Erythroblast (primary cell): ENCODE measurements at places on chromosomes 6 and 20.

DNA sequence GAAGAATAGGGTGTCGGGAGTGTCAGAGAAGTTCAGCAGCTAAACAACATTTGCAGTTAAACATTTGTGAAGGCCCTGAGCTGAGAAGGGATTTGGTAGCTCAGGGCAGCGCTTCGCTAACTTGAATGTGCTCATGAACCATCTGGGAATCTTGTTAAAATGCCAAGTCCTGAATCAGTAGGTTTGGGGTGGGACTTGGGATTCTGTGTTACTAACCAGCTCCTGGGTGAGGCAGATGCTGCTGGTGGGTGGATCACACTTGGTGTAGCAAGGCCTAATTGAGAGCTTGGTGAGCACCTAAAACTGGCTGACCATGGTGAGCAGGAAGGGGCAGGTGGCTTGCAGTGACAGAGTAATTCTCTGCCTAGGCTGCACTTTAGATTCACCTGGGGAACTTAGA lies 5.9 kb downstream of the PTPRA start:
- no peak for DNase-seq

- DNase-seq, result no peak
Observed at GRCh38 chr6:139722530-139722929, 348.1 kb upstream of the CITED2 start.

GRCh38 chr20:33693741-33694638 lies 7.8 kb upstream of the E2F1 start:
- no peak for DNase-seq

DNA sequence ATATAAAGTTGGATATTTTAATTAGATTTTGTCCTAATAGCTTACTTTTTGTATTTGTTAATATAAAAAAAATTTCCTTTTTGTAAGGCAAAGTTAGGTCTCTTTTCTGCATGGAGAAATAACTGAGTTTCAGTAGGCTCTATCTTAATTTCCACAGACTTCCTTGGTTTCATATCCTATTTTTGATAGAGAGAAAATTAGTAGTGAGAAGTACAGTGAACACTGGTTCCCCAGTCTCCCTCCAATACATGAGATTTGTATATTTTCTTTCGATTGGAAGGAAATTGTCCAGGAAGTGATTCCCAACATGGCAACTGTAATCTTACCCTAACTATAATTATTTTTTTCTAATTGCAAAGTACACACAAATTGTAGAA lies 26.4 kb downstream of the TRIM27 start:
- DNase-seq, result no peak

- no peak for DNase-seq
Observed at GRCh38 chr6:21426841-21427490, 166.6 kb upstream of the SOX4 start.

- peak; percentile 47 for DNase-seq
Observed at GRCh38 chr6:39029156-39030011, 19.2 kb upstream of the GLP1R start.

GRCh38 chr6:151482290-151482689 lies 11.5 kb upstream of the CCDC170 start:
- no peak for DNase-seq

GRCh38 chr6:19479551-19479950 lies 357.6 kb upstream of the ID4 start:
- no peak for DNase-seq

- DNase-seq, result no peak
Observed at GRCh38 chr6:16178351-16178750, 49.5 kb downstream of the MYLIP start.

DNA sequence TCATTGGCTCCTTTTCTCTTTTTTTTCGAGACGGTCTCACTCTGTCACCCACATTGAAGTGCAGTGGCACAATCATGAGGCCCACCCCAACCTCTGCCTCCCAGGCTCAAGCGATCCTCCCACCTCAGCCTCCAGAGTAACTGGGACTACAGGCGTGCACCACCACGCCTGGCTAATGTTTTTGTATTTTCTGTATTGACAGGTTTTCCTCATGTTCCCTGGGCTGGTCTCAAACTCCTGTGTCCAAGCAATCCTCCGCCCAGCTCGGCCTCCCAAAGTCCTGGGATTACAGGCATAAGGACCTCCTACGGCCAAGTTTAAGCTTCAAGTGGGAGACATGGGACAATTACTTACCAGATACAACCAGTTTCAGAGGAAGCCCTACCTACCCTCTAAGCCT lies 9.4 kb upstream of the POU5F1 start:
- DNase-seq, result no peak

GRCh38 chr6:158688860-158689259 lies 39.0 kb downstream of the SYTL3 start:
- no peak for DNase-seq

DNA sequence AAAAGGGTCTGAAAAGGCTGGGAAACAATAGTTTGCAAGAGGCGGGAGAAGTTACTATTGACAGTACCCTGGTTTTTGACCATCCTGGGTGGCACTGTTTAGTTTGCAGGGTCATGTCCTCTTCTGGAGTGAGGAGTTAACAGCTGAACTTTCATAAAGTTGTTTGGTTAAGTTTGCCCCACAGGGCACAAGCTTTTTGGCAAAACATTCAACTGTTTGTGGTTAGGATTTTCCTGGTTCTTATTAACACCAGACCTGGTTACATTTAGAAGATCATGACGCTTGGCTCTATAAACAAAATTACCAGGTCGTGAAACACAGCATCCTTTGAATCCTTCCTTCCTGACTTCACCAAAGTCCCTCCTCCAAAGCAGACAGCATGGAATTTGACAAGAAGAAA lies 106.1 kb downstream of the RIN2 start:
- DNase-seq, result no peak

- DNase-seq, result no peak
Observed at GRCh38 chr20:17622086-17622850, 52.4 kb downstream of the DSTN start.

GRCh38 chr6:11767978-11768756 lies 10.4 kb downstream of the ADTRP start:
- no peak for DNase-seq

GRCh38 chr20:10447028-10447427 lies 11.9 kb downstream of the SLX4IP start:
- peak; percentile 71 for DNase-seq

DNA sequence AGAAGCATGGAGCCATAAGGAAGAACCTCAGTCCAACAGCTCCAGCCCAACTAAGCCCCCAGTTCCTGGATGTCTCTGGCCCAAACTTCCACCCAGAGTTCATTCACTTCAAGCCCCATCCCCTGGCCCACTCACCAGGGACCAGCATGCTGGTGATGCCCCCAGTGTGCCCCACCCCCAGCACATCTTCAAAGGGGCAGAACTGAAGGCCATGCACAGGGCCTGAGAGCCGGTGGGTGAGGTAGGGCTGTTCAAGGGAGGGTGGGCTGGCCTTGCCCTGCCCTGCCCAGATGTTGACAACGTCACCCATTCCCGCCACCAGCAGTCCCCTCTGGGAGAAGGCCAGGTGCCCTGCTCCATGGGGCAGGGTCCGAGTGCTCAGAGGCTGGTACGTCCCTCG lies 3.6 kb downstream of the B3GALT4 start:
- DNase-seq, result no peak

DNA sequence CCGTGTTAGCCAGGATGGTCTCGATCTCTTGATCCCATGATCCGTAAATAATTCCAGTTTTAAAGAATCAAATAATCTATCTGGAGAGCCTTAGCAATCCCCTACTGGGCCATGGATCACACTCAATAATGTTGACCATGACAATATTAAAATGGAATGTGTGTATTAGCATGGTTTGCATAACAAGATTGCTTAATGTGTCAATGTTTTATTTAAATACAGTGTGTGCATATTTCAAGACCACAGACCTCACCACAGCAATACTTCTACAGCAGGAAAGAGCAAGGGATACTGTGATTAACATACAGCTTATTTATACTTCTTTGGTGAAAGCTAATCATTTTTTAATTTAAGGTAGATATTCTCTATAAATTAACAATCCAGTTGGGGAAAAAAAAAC lies 470.4 kb downstream of the TFAP2B start:
- no peak for DNase-seq

- no peak for DNase-seq
Observed at GRCh38 chr6:130683761-130684517, 143.3 kb upstream of the SMLR1 start.

DNA sequence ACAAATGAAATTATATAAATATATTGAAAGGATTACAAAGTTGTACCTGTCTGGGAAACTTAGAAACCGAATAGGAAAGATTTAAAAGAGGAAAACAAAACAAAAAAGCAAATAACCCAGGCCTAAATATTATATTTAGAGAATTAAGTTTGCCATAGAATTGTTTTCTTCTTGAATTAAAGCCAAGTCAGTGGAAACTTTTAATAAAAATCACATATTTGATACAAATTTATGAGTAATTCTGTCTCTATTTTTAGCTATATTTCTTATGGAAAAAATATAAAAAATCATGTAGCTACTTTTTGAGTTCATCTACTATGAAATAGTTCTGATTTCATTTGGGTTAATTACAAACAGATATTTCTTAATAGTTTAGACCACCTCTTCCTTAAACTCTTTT lies 470.2 kb upstream of the HSF2 start:
- no peak for DNase-seq

DNA sequence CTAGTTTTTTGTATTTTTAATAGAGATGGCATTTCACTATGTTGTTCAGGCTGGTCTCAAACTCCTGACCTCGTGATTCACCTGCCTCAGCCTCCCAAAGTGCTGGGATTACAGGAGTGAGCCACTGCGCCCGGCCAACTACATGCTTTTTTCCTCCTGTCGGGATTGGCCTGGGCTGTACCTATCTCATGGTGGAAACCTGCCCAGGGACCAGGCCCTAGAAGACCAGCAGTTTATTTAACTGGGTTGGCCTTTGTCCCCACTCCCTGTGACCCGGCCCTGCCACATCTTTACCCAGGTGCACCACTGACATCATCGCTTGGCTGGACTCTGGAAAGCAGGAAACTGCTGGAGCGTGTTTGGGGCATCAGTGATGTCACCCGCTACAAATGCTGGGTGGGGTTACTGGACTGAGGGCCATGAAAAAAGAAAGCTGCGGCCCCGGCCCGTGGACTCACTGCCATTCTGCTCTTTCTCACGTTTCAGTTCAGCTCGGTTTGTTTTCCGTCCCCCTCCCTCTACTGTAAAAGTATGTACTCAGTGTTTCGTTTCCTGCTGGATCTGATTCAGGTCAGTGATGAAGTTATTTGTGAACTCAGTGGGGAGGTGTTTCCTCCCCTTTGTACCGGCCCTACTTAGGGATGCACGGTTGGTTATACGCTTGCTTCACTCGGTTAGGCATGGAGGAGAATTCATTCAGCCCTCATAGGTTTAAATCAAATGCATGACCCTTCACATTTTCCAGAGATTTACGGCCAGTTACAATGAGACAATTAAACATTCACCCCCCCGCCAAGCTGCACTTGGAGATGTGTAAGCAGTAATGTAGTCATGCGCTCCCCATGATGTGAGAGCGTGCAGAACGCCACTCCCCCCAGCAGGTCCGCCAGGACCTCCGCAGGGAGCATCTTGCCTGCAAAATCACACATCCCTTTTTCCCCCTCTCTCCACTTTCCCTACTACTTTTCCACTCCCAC lies 179.3 kb downstream of the MTHFD1L start:
- DNase-seq, result no peak

DNA sequence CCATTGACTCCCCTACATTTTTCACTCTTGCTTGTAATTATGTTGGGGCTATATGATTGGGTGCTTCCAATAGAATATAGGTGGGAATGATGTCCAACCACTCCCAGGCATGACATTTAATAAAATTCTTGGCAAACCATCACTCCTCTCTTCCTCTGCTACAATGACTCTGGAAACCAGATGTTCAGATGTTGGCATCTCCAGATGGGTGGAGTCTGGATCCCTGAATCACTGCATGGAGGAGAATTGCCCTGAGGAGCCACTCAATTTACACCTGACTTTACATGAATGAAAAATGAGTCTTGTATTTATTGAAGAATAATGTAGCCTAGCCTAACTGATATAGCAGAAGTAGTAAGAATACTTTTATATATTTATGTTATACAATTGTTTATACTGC lies 306.7 kb upstream of the SUPT3H start:
- no peak for DNase-seq

DNA sequence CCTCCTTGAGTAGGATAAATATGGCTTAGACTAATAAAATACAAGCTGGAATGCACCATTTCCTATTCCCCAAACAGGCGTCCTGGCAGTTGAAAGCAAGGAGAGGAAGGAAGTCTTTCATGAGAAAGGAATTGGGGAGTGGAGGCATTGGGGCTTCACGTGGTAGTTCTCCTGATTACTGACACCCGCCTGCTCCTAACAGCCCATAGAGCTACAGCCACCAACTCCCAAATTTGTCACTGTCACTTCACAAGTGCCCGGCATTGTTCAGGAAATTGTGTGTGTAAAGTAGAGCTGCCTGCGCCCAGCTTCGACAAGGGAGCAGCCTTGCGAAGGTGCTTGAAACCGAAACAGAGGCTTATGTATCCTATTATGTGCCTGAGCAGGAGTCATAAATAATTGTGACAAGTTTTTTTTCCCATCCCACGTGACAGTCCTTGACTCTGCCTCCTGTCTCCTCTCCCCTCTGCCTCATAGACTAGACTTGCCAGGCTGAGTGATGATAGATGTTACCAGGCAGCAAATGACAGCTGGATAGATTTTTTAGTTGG lies 301.7 kb upstream of the ZFP64 start:
- no peak for DNase-seq

- peak; percentile 4 for DNase-seq
Observed at GRCh38 chr6:63347599-63347998, 27.8 kb upstream of the LGSN start.

GRCh38 chr6:3850451-3851203 lies 1.5 kb downstream of the FAM50B start:
- DNase-seq, result no peak

DNA sequence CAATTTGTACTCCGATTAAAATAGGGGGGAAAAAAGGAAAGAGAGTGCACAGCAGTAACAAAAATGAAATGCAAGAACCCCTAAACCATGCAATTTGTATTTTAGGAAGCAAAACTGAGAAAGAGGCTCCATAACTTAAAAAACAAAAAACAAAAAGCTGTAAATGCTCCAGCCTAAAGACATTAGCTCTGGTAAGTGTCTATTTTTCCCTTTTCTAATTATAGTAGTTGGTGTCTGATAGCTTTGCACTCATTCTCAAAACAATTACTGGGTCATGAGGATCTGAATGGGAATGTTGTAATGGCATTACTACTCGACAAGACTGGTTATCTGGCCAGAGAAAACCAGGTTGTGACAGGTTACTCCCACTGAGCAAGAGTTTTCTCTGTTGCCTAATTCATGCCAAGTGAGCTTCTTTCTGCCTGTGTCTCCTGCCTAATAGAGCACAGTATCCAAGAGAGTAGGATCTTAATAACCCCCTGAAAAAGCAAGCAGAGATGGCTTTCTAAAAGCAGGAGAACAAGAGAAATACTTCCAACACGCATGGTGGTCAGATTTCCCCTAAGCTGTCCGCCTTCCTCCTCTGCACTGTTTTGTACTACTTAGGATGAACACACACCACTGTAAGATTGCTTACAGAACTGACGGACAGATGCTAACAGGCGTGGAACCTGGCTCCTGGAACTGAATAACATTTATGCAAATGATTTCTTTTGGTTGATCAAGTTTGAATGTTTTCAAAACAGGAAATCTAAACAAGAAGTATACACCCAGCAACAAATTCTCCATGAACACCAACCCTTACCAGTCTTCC lies 86.4 kb downstream of the FKBP5 start:
- no peak for DNase-seq

GRCh38 chr6:138229072-138229471 lies 10.8 kb upstream of the PBOV1 start:
- DNase-seq, result no peak

GRCh38 chr20:39399463-39399862 lies 437.3 kb downstream of the DHX35 start:
- no peak for DNase-seq
